H1 (cell line): ENCODE measurements at places on chromosomes 2 and 18. TPM values are rescaled to one million over a fixed set of nuclear protein-coding genes. Genes with fewer than 3 reads are reported as not detected.

NTSR2 gene
- total RNA-seq = not detected in 2 replicates

DUSP19 gene
- 2.1 and 2.3 TPM in 2 replicates for total RNA-seq

FHOD3 gene
- total RNA-seq = 10.5 TPM in 2 replicates

SNORC gene
- total RNA-seq = 1.6 and 2.1 TPM in 2 replicates

FAHD2A gene
- 25.8 and 26.7 TPM in 2 replicates for total RNA-seq

C2orf68 gene
- 40.9 and 46.3 TPM in 2 replicates for total RNA-seq

RUFY4 gene
- total RNA-seq = 0.32 TPM in 1 of 2 replicates, not detected in the other

GRCh38 chr2:217858519-217859491, 144.0 kb downstream of the TNS1 start:
- H3K4me3 ChIP-seq = no peak overlapping the region
- H3K27ac ChIP-seq = no peak overlapping the region
- H3K36me3 ChIP-seq = no peaks in the 10 kb centered on the region
- no peak for DNase-seq

- no peaks in the 10 kb centered on the region for H3K4me1 ChIP-seq
- H3K27ac ChIP-seq = no peak overlapping the region
- DNase-seq = no peak
Observed at GRCh38 chr18:64966667-64967066, 784.1 kb upstream of the CDH7 start.

- H3K27me3 ChIP-seq = no peaks in the 10 kb centered on the region
- H3K36me3 ChIP-seq = no peaks in the 10 kb centered on the region
- H3K4me1 ChIP-seq = no peaks in the 10 kb centered on the region
- no peak overlapping the region for H3K27ac ChIP-seq
Observed at GRCh38 chr2:144679942-144680341, 160.0 kb upstream of the ZEB2 start.

DNA sequence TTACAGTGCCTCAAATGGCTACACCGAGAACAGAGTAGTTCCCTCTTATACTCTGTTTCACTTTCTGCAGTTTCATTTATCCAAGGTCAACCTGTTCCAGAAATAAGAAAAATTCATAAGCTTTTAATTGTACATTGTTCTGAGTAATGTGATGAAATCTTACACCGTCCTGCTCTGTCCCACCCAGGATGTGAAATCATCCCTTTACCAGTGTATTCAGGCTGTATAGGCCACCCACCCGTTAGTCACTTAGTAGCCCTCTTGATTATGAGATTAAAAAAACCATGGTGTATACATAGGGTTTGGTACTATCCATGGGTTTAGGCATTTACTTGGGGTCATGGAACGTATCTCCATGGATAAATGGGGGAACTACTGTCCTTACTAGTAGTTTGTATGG, 29.8 kb downstream of the STARD6 start:
- H3K27me3 ChIP-seq = no peaks in the 10 kb centered on the region
- no peak overlapping the region for H3K27ac ChIP-seq
- H3K4me3 ChIP-seq = no peak overlapping the region

- no peak overlapping the region for H3K4me3 ChIP-seq
- H3K4me1 ChIP-seq = peaks cover 3% of the 10 kb centered on the region
- no peak overlapping the region for H3K27ac ChIP-seq
- H3K36me3 ChIP-seq = no peaks in the 10 kb centered on the region
- DNase-seq = no peak
Observed at GRCh38 chr18:9673296-9674251, 34.5 kb upstream of the RAB31 start.

- H3K4me3 ChIP-seq = no peak overlapping the region
- peaks cover 6% of the 10 kb centered on the region for H3K4me1 ChIP-seq
- DNase-seq = no peak
- no peaks in the 10 kb centered on the region for H3K27me3 ChIP-seq
Observed at GRCh38 chr18:70021043-70021442, 73.4 kb upstream of the CD226 start.

DNA sequence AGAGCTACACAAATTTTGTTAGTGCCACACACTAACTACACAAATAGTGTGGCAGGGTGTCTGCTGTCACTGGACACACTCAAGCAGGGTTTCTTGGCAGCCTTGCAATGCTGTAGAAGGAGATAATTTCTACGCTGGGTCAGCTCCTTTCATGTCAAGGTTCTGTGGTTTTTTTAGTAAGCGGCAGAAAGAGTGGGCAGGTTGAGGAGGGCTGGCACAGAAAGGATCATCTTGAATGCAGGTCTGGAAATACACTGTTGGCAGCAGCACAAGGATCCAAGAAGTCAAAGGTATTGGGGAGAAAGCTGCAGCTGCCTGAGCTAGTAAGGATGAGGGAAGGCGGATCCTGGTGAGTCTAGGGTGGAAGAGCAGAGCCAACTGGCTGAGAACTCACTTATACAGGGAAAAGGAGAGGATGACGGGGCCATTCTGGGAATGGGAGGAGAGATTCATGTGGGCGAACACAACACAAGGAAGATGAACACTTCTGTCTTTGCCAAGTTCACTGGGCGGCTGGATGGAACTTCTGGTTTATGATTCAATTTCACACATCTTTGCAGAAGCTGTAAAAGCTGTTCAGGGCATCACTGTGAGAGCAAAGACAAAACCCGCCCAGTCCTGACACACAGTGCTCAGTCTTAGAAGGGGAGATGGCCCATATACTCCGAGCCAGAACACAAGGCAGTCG, 16.9 kb upstream of the CYRIA start:
- H3K27me3 ChIP-seq = no peaks in the 10 kb centered on the region
- no peak for DNase-seq
- no peaks in the 10 kb centered on the region for H3K4me1 ChIP-seq
- no peak overlapping the region for H3K4me3 ChIP-seq
- H3K27ac ChIP-seq = no peak overlapping the region

DNA sequence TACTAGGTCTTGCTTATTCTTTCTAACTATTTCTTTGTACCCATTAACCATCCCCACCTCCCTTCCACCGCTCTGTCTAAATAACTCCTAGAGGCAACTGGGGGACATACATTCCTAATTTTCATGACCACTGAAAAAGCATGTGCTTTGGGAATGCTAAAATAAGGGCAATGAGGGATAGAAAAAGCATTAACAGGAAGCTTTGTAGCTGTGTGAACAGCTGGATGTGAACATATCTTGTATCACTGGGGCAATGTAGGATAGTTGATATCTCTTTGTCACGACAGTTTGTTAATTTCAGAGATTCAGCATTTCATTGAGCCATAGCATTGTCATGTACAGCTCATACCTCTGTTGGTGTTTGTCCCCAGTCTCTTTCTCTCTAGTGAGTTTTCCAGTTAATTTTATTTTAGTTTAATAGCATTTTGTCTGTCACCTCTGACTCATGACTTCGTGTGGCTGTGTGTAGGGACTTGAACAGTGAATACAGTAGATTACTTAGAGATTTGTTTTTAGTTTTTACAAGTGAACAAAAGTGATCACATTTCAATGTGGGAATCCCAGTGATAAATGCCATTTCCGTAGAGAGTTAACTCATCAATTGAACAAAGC, 230.3 kb upstream of the NRP2 start:
- no peaks in the 10 kb centered on the region for H3K36me3 ChIP-seq
- no peaks in the 10 kb centered on the region for H3K27me3 ChIP-seq
- DNase-seq = no peak
- no peak overlapping the region for H3K27ac ChIP-seq
- no peak overlapping the region for H3K4me3 ChIP-seq
- H3K4me1 ChIP-seq = 0 out of 2 replicates have a peak, but pooled peaks cover 4% of the 10 kb centered on the region

DNA sequence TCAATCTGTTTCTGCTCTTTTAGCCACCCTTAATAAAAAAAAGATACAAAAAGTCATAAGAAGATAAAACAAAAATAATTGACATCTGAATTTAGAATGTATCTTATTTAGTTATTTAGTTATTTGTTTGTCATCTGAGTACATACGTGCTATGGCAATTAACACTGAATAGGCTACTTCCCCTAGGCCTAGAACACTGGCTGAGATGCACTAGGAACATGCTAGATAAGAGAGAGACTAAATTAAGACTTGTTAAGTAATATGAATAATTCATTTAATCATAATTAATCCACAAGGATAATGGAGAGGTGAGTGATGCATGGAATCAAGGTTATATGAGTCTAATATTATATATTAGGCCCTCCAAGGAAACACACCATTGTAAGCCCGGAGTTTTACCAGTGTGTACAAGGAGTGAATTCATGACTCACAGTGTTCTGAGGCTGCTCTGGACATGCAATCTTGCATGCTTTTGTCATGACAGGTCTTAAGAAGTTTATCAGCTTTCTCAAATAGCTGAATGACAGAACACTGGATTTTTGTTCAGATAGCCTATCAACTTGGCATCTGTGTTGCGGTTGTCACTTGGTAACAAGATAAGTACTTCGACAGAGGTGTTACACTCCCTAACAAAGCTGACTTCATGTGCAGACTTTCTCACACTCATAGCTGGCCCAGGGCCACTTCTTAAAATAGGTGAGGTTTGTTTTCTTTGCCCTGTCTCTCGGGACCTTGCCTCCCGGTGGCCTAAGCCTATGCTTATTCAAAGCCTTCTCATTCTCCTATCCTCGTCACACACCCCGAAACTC, 5.0 kb upstream of the SERPINB2 start:
- no peak for DNase-seq
- no peaks in the 10 kb centered on the region for H3K27me3 ChIP-seq
- H3K4me3 ChIP-seq = no peak overlapping the region
- no peaks in the 10 kb centered on the region for H3K36me3 ChIP-seq
- no peaks in the 10 kb centered on the region for H3K4me1 ChIP-seq

GRCh38 chr2:88059979-88060906, 4.7 kb upstream of the KRCC1 start:
- DNase-seq = no peak
- no peaks in the 10 kb centered on the region for H3K27me3 ChIP-seq
- no peaks in the 10 kb centered on the region for H3K4me1 ChIP-seq
- no peak overlapping the region for H3K27ac ChIP-seq
- no peaks in the 10 kb centered on the region for H3K36me3 ChIP-seq

GRCh38 chr2:231397011-231397927, 1.8 kb downstream of the B3GNT7 start:
- no peaks in the 10 kb centered on the region for H3K27me3 ChIP-seq
- DNase-seq = no peak
- no peak overlapping the region for H3K27ac ChIP-seq
- H3K4me3 ChIP-seq = peak overlapping the region; percentile 55; the same call in 1 of the 2 replicates
- H3K36me3 ChIP-seq = no peaks in the 10 kb centered on the region; the same call in 1 of the 2 replicates
- H3K4me1 ChIP-seq = peaks cover 14% of the 10 kb centered on the region

DNA sequence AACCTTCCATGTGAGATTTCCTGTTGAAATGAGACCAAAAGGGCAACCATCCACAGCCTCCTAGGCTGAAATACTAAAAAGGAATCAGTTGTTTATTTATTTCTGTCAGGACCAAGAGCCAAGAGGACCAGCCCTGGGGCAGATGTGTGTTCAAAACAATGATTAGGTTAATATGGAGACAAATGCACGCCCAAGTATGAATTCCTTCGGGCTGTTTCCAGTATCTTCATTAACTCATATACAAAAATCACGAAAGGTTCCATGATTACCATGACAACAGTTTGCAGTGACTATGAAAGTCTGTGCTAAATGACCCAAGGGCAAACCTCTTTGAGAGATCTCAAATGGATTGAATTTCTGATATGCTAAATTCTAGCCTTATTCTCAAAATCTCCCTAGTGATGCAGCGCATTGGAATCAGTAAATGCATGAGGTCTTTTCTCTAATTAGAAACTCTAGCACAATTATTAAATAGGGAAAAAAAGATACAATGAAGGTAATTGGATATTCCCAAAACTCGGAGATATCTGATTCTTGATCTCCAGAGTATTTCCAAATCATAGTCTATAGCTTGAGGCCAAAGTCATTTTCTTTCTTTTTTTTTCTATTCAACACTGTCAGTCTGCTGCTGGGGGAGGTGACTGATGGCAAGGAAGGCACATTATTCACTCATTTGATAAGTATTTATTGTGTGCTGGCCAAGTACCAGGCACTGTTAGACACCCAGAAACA, 35.6 kb downstream of the VIT start:
- H3K36me3 ChIP-seq = no peaks in the 10 kb centered on the region
- 0 out of 2 replicates have a peak, but pooled peaks cover 3% of the 10 kb centered on the region for H3K4me1 ChIP-seq
- no peak overlapping the region for H3K27ac ChIP-seq
- DNase-seq = no peak
- no peak overlapping the region for H3K4me3 ChIP-seq
- H3K27me3 ChIP-seq = no peaks in the 10 kb centered on the region

GRCh38 chr2:16394072-16394985, 271.3 kb downstream of the CYRIA start:
- no peak for DNase-seq
- no peaks in the 10 kb centered on the region for H3K27me3 ChIP-seq
- no peak overlapping the region for H3K4me3 ChIP-seq
- no peaks in the 10 kb centered on the region for H3K4me1 ChIP-seq
- no peak overlapping the region for H3K27ac ChIP-seq
- H3K36me3 ChIP-seq = no peaks in the 10 kb centered on the region

GRCh38 chr2:20225294-20226151, 593 bp upstream of the SDC1 start:
- no peaks in the 10 kb centered on the region for H3K27me3 ChIP-seq
- peaks cover 3% of the 10 kb centered on the region; the same call in 1 of the 2 replicates for H3K36me3 ChIP-seq
- H3K27ac ChIP-seq = peak overlapping the region; percentile 46; the same call in 1 of the 2 replicates
- peaks cover 14% of the 10 kb centered on the region for H3K4me1 ChIP-seq

DNA sequence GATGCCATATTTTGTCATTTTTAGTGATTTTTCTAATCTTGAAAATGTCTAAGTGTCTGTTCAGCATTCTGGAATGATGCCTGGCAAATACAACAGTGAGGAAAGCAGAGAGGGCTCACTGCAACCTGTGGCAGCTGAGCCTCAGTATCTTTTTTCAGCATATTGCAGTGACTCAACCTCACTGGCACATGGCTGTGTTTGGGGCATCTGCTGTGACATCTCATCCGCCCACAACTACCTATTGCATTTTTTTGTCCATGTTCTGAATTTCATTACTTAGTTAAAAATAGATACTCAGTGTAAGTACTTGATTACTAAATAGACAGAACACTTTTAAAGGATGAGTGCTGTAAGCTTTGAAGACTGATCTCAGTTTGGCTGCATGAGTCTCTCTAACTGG, 10.7 kb downstream of the BABAM2 start:
- no peaks in the 10 kb centered on the region; the same call in 1 of the 2 replicates for H3K36me3 ChIP-seq
- H3K27me3 ChIP-seq = no peaks in the 10 kb centered on the region

- no peak overlapping the region for H3K27ac ChIP-seq
- no peak overlapping the region for H3K4me3 ChIP-seq
- peaks cover 7% of the 10 kb centered on the region for H3K4me1 ChIP-seq
- no peaks in the 10 kb centered on the region for H3K36me3 ChIP-seq
- no peak for DNase-seq
- H3K27me3 ChIP-seq = peaks cover 95% of the 10 kb centered on the region
Observed at GRCh38 chr2:206260188-206261012, 14.1 kb upstream of the ZDBF2 start.

DNA sequence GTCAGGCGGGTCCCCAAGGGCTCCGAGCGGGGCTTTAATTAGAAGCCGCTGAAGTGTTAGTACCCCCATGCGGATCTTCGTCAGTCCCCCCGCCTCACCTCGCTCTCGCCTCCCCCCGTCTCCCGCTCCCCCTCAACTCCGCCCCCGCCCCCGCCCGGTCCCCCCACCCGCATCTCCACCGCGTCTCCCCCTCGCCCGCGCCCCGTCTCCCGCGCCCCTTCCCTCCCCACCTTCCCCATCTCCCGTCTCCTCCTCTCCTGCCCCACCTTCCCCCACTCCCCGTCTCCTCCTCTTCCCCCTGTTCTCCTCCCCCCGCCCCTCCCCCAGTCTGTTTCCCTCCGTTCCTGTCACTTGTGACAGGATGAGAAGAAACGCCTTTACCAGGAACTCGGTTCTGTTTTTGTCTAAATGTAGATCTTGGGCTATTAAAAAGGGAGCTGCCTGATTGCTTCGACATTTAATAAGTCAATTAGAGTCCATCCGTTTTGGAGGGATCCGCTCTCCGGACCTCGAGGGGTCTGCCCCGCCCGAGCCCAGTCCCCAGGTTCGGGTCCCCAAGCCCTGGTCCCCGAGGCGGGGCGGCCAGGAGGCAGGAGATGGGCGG, 969 bp upstream of the ALKAL2 start:
- H3K4me1 ChIP-seq = peaks cover 24% of the 10 kb centered on the region
- DNase-seq = no peak
- H3K36me3 ChIP-seq = no peaks in the 10 kb centered on the region
- H3K27ac ChIP-seq = no peak overlapping the region
- peak overlapping the region; percentile 70 for H3K4me3 ChIP-seq
- peaks cover 43% of the 10 kb centered on the region for H3K27me3 ChIP-seq
